Left kidney (tissue), 8 donors: ENCODE measurements at places on chromosomes 5 and 9.

- DNase-seq = no peak
Measured at GRCh38 chr9:133371261-133371711, 4.6 kb downstream of the SURF4 start.

DNA sequence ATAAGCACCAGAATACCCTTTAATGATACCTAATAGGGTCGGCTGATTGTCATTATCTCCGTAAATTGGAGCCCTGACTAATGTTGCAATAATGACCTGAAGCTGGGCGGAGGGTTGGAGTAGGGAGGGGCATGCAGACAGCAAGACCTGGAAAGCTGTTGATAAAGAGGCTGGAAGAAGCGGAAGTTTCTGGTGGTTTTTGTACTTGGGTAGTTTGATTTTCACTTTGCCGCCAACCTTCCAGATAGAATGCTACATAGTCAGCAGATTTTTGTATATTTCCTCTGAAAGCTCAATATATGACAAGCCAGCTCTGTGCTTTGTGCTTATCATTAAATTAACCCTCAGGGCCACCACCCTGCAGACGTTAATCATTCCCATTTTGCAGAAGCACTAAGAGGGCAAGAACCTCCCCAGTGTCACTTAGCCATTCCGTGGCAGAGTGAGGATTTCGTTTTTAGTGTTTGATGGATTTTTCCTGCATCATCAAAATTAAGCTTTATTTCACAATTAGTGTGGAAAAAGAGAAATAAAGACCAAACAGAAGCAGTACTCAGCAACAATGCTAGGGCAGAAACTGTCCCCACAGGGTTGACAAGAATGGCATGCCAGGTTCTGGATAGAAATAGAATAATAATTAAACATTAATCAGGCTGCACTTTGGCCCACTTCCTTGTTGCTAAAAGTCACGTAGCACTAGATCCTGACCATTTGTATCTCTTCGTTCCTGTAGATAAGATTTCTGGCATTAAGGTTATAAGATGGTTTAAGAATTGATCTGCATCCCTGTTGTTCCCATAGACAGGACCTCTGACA is 34.7 kb downstream of the DIRAS2 start:
- no peak for DNase-seq

DNA sequence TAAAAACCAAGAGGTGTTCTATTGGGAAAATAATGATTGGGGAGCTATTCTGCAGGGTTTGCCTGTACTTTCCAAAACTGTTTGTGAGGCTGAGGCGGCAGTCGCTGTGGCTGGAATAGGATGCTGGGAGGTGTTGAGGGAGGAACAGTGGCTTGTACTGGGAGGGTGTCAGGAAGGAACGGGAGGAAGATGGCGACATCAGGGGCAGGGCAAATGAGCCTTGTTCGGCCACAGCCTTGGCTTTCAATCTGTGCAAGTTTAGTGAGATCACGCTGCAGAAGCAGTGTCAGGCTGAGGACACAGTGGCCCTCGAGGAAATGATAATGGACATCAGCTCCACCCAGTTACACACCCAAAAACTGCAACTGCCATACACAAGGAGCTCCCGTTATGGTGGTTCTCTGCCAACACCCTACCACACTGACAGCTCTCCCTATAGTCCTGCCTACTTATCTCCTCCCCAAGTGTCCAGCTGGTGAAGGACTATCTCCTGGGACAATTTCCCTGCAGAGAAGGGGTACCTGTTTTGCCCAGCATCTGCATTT is 27.3 kb downstream of the KIF2A start:
- DNase-seq = no peak

GRCh38 chr9:72089451-72090130 is 29.2 kb upstream of the C9orf57 start:
- DNase-seq = peak; percentile 15

DNA sequence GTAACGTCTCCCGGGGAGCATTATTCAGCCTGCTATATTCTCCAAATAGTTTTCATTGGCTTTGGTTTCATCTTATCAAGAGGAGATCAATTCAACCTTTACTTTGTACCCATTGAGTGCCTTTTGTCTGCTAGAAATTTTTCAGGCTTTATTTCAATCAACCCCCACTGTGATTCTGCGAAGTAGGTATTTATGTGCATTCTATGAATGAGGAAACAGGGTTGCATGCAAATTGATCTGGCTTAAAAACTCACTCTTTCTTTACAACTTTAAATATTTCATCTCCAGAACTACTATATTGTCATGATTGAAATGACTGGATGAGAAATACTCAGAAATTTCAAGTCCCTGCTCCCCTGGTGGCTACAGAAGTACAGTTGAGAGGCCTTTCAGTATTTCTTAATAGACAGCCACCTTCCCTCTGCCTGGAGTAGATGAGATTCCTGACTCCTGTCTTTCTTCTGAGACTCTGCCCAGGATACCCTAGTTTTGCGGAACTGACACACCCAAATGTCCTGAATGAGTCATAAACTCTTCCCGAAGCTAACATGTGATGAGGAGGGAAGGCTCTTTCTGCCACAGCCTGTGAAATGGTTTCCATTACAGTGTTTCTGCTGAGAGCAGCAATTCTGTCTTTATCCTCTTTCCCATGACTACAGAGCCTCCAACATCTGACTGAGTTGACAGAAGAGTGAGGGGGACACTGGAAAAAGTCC is 52.6 kb upstream of the TNC start:
- DNase-seq = no peak
